ENCODE measurements at places on chromosomes 13 and 19.

GRCh38 chr13:44274771-44275205 lies 98.8 kb upstream of the SERP2 start:
- no peak for DNase-seq

GRCh38 chr19:17306285-17306714 lies 628 bp downstream of the MRPL34 start:
- DNase-seq: no peak

GRCh38 chr19:15315101-15315500 lies 17.2 kb downstream of the BRD4 start:
- no peak for DNase-seq

DNA sequence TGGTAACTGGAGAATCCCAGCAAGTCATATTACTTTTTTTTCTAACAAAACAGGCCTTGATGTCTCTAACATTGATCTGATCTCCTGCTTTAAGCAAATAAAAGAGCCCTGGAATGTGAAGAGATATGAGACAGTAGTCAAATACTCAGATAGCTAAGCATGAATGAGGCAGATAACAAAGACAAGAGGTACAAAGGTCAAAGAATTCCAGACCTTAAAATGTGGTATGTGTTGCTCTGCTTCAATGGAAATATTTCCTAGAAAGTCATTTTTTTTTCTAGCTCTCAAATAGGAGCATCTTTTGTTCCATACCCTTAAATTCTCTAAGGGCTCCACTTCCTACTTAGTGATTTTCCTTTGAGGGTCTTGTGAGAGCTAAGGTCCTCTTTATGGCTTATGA lies 54.6 kb downstream of the ZNF254 start:
- DNase-seq: no peak

- no peak for DNase-seq
Measured at GRCh38 chr13:99434258-99434788, 66.9 kb upstream of the TM9SF2 start.

DNA sequence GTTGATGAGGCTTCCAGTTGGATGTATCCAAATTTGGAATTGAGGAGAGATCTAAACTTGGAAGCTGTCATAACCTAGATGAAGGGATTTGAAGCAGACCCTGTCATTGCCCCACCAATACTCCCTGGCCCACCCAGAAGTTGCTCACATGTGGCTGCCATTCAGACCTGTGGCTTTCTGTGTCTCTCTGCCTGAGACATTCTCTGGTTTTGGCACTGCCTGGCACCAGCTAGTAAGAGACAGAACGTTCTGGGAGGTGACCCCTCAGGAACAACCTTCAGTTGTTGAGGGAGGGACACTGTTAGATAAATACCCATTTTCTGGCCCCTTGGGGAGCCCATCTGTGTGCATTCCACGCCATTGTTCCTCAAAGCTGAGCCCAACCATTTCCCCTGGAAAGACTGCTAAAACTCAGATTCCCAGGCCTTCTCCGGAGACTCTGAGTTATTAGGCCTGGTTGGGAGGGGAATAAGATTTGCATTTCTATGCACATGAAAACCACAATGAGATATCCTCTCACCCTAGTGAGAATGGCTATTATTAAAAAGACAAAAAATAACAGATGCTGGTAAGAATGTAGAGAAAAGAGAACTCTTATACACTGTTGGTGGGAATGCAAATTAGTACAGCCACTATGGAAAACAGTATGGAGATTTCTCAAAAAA lies 290.4 kb downstream of the TSHZ3 start:
- no peak for DNase-seq

GRCh38 chr19:50331221-50331993 lies 2.2 kb upstream of the KCNC3 start:
- peak; percentile 49 for DNase-seq

- no peak for DNase-seq
Measured at GRCh38 chr19:46450737-46451136, 20.6 kb downstream of the PNMA8A start.

- peak; percentile 21 for DNase-seq
Measured at GRCh38 chr13:44489751-44490150, 86.4 kb downstream of the TSC22D1 start.

DNA sequence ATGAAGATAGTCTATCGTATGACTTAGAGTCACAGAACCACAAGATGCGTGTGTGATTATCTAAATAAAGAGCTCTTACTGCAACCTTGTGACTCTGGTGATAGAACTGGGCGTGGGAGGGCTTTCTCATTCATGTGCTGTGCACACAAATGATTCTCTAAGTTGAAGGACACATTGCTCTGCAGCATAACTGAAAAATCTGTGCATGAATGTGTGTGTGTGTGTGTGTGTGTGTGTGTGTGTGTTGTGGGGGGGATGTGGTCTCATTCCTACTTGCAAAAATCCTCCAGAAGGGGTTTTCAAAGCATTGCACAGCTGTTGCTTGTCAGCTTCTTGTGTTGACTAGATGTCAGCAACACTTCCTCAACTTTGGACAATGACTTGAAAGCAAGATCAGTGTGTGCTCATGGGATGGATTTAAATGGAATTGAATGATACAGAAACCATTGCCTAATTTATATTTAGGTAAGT lies 22.4 kb downstream of the LRCH1 start:
- no peak for DNase-seq

DNA sequence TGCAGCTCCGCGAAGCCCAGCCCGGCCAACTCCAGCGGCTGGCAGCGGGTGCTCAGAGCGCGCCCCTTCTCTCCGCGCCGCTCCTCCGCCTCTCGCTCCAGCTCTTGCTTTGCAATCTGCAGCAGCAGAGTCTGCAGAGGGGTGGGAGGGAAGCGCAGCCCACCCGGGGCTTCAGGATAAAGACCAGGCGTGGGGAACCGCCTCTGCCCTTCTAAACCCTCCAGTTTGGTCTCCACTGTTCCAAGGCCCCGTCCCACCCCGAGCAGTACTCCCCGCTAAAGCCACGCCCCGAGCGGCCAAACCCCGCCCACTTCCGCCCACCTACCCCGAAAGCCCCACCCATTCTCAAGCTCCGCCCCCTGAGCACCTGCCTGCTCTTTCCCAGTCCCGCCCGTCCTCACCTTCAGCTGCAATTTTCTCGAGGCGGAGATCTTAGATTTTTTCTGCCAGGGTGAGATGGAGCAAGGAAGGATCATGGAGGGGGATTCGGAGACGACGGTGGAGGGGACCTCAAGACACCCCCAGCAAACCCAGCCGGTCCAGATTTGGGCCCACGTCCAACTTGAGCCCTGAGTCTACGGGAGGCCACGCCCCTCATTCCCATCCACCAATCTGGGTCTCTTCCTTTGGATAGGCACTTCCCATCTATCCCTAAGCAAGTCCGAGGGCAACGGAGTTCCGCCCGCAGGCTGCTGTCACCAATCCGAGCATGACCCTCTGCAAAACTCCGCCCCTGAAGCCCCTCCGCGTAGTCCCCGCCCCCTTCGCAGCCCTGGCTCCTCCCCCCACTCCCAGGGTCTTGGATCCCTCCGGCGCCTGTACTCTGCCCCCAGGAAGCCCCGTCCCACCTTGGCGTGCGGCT lies 1.1 kb downstream of the TNNI3 start:
- DNase-seq: peak; percentile 96

- peak; percentile 77 for DNase-seq
Measured at GRCh38 chr19:17775245-17775927, 19.6 kb upstream of the B3GNT3 start.

- DNase-seq: no peak
Measured at GRCh38 chr13:91698767-91699166, 300.3 kb downstream of the GPC5 start.

DNA sequence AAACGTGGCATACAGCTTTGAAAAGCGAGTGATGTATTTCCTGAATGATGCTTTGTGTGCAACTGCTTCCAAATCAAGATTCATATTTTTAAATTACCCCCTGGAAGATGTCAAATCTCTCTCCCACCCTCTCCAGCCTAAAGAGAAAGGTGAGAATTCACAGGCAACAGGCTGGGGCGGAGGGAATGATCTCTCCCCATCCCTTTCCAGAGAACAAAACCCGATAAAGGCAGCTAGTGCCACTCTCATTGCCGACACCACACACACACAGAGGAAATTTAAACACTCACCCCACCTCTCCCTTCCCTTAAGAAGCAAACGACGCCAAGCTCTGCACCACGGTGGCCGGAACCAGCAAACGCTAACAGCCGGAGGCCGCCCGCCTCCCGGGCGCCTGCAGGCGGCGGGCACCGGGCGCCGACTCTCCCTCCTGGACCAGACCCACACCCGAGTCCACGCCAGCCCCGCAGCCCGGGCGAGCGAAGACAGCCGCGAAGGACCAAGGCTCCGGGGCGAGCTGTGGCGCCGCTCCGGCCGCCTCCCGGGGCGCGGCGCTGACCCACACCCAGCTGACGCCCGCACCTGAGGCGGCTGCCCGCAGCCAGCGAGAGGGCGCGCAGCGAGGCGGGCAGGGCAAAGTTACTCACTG lies 477 bp downstream of the LNX2 start:
- peak; percentile 84 for DNase-seq

- DNase-seq: no peak
Measured at GRCh38 chr13:66560189-66560588, 669.9 kb downstream of the PCDH9 start.

GRCh38 chr13:49517461-49517860 lies 21.7 kb downstream of the PHF11 start:
- peak; percentile 22 for DNase-seq

- no peak for DNase-seq
Measured at GRCh38 chr13:26759907-26760831, at the start of gene GPR12. Gene GPR12 (minus strand): TSS chr13:26760786. CDS start chr13:26759827, 959 bp downstream.

DNA sequence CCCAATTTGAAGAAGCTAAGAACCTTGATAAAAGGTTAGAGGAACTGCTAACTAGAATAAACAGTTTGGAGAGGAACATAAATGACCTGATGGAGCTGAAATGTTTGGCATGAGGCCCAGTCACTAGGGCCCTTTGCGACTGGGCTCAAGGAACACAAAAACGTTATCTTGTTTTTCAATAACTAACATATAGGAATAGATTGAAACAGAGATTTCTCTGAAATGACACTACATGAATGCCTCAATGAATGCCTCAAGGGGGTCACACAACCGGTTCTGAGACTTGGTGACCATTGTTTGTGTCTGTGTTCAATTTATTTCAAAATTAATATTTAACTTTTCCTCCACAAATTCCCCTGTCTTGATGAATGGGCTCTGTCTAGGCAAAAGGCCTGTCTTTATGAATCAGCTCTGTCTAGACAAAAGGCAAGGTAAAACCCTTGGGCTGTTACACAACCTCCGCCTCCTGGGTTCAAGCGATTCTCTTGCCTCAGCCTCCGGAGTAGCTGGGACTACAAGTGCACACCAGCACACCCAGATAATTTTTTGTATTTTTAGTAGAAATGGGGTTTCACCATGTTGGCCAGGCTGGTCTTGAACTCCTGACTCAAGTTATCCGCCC lies 932 bp upstream of the ZNF486 start:
- DNase-seq: no peak

DNA sequence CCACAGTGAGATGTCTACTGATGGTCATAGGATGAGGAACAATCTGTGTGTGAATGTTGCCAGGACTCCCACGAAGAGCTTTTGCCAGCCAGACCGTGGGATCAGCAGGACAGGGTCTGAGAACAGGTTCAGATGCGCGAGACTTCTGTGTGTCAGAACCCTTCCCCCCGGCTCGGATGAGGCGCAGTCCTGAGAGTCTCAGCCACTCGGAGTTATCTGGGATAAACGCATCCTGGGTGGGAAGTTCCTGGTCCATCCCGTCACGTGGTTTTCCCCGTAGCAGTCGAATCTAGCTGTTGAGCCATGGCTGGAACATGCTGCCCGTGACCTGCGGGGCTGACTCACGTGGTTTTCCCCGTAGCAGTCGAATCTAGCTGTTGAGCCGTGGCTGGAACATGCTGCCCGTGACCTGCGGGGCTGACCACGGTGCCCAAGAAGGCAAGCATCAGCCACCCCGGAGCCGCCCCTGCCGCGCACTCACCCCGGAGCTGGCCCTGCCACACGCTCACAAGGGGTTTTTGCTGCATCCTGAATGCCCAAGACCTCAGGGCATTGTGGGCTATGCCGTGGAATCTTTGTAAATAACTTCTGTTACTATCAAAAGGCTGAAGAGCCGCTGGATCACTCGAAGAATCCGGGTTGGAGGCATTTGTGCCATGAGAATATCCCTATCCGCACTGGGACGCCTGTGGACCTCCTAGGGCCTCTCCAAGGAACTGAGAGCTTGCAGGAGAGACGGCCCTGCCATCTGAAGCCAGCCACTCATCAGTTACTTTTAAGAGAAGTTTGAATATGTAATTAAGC lies 130.8 kb upstream of the MCF2L start:
- DNase-seq: no peak

DNA sequence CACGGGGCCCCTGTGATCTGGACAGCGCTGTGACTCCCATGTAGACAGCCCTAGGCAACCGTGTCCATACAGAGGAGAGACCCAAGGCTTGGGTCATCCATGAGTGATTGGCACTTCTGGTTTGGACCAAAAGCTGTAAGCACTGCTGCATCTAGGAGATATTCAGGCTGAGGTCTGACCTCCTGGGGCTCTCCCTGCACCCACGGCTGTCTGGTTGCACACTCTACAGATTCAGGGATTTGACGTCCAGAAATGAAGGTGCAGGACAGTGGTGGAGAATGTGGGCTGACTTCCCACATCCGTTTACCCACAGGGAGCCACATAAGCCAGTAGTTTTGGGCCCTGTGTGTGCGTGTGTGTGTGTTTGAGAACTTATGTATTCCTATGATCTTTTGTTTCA lies 76.2 kb upstream of the ARHGEF7 start:
- DNase-seq: no peak

GRCh38 chr13:21080593-21080891 lies 19.2 kb upstream of the LATS2 start:
- no peak for DNase-seq

- no peak for DNase-seq
Measured at GRCh38 chr13:33489563-33489962, 204.0 kb upstream of the STARD13 start.

DNA sequence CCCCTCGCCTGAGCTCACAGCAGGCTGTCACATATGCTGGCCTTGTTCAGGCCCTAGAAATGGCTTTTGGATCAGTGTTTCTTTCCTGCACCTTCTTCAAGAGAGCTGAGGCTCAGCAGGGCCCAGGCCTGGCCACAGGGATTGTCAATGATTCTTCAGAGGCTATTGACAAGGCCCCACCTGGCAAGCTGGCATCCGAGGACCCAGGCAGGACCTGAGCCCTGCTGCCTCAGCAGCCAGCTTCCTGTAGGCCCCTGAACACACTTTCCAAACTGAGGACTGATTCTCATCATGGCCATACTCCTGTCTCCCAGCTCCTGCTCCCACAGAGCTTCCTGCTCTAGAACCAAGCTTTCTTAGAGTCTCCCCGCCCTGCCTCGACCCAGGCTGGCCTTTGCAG lies 136.8 kb downstream of the UQCRFS1 start:
- no peak for DNase-seq

GRCh38 chr19:2013683-2013961 lies 1.9 kb downstream of the BTBD2 start:
- no peak for DNase-seq

- DNase-seq: no peak
Measured at GRCh38 chr19:42475366-42475765, 32.6 kb upstream of the CXCL17 start.

All from HT-29 (cell line).